SJCRH30 (cell line): ENCODE measurements at places on chromosomes 12 and 14. TPM values are rescaled to one million over a fixed set of nuclear protein-coding genes. Genes with fewer than 3 reads are reported as not detected.

GRCh38 chr14:74504412-74504811, 10.8 kb downstream of the ISCA2 start:
- DNase-seq, result no peak

DNA sequence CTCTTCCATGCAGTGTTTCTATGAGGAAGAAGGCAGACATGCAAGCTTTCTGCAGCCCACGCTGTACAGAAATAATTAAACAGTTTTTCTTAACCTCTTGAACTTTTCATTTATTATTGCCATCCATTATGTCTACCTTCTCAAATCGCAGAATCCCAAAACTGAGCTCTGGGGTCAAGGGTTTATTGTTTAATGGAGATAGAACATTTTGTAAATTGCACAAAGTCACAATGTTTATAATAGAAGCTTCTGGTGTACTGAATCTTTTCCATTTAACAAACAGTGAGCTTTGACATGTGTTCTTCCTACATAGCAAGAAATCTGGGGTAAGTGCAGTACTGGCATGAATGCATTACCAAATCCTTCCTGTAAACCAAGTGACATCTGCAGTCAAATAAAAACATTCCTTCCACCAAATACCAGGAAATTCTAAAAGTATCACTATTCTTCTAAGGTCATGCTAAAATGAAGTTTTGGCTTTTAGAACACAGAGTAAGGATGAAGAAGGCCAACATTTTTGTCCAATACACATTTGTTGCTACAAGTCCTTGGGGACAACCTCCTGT, 385.3 kb upstream of the DDHD1 start:
- DNase-seq, result no peak

DNA sequence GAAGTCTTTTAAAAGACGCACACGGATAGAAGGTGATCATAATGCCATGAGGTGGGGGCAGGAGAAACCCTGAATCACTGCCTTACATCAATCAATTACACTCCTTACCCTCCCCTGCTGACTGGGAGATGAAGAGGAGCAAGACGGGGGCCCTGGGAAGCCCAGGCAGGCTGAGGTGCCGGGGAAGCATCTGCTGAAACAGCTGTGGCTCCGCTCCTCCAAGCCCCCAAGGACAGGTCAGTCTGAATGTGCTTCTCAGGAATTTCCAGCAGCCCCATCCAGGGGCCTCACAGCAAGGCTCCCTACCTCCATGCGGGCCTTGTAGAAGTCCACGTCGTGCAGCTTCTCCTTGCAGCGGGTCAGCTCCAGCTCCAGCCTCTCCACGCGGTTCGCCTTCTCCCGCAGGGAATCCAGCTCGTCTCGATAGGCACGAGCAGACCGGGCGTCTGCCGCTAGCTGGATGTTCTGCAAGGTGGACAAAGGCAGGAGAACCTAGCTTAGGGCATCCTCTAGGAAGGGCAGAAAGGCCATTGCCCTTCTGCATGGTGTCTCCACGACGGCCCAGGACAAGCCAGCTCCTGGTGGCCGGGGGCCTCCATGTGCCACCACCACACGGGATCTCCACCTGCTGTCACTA, 79.8 kb downstream of the CCDC88C start:
- DNase-seq, result no peak

DNA sequence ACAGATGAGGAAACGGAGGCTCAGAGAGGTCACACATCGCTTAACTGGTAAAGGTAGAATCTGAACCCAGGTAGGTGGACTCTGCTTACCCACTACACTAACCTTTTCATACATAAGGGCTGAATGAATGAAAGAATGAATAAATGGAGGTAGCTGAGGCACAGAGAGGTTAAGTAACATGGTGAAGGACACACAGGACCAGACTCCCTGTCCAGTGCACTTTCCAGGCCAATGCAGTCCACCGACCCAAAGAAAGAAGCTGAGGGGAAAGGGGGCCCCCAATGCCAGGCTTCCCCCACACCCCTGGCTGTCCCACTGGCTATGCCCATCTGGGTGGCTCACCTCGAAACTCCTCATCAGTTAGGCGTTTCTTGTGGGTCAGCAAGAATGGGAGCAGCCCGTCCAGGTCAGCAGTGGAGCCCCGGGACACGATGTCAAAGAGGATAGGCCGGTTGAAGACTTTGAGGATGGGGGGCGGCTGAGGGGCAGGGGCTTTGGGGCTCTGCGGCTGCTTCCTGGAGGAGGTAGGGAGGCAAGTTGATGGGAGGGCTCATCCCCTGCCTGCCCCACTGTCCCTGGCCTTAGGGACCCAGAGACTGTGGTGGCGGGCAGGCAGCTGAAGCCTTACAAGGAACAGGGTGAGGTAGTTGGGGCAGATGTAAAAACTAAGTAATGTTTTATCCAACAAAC, 25.1 kb downstream of the TRPV4 start:
- DNase-seq, result no peak

- no peak for DNase-seq
Measured at GRCh38 chr12:123113026-123113425, 37.9 kb downstream of the PITPNM2 start.

DNA sequence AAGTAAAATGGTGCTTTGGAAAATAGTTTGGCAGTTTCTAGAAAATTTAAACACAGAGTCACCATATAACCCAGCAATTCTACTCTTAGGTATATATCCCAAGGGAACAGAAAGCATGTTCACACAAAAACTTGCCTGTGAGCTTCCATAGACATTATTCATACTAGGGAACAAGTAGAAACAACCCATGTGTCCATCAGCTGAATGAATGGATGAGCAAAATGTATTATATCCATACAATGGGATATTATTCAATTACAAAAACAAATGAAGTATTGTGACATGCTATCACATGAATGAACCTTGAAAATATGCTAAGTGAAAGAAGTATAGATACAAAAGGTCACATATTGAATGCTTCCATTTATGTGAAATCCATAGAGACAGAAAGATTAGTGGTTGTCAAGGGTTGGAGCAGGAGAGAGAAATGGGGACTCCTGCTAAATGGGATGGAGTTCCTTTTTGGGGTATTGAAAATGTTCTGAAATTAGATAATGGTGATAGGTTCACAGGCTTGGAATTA, 7.9 kb downstream of the SLC10A1 start:
- no peak for DNase-seq

DNA sequence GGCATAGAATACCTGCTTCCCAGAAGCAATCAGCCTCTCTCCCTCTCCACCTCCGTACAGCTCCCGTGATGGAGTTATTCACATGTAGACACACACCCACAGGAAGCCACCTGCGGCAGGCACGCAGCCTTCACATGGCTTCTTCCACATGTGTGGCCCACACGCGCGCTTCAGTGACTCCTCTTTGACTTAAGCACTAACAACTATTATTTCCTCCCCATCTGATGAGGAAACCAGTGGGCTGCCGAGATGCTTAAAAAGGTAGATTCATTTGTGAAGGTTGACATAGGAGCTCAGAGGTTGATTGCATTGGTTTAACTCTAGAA, 69.3 kb downstream of the PRMT8 start:
- DNase-seq, result no peak

KRT71 gene
- total RNA-seq, result not detected in 2 replicates

DNA sequence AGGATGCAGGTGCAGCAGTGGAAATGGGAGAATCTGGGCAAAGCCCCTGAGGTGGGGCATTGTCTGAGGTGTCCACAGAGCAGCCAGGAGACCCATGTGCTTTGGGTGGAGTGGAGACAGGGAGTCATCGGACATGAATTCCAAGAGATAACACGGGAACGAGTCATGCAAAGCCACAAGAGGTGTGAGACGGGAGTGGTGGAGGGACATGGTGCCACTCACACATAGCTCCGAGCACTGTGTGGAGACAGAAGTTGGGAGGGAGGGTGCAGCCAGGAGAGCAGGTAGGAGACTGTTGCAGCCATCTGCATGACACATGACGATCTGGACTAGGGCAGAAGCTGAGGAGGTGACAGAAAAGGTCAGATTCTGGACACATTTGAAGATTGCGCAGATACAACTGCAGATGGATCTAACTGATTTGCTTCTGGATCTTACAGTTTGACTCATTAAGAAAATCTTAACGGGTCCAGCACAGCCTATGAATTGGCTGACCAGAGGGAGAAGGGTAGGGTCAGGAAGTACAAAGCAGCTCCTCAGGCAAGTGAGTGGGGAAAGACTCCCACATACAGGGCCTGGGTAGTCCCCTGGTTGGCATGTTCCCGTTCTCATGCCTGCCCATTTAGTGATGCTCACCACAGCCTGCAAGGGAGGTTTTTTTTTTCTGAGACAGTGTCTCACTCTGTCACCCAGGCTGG, 379.8 kb downstream of the FUT8 start:
- DNase-seq, result no peak

DNA sequence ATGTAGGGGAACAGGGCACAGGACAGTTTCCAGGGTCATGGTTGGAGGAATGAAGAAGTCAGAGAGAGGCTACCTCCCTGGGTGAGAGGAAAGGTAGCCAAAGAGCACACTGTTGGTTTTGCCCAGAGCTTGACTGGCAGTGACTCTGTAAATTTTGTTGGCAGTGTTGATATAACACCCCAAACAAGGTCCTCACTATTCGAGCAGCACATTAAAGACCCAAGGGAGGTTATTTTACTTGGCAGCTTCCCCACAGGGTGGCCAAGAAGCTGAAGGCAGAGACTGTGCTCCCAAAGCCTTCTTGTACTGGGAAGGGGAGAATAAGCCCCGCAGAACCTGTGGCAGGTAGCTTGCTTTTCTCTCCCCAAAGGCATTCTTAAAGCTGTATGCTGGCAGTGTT, 40.6 kb downstream of the WSCD2 start:
- DNase-seq, result no peak

GRCh38 chr14:62117751-62118105, 355.5 kb downstream of the SNAPC1 start:
- no peak for DNase-seq

GRCh38 chr14:82365471-82365870, 831.8 kb upstream of the SEL1L start:
- no peak for DNase-seq

- no peak for DNase-seq
Measured at GRCh38 chr12:113371808-113372207, 13.4 kb downstream of the PLBD2 start.

HOXC12 gene
- not detected in 2 replicates for total RNA-seq

DNA sequence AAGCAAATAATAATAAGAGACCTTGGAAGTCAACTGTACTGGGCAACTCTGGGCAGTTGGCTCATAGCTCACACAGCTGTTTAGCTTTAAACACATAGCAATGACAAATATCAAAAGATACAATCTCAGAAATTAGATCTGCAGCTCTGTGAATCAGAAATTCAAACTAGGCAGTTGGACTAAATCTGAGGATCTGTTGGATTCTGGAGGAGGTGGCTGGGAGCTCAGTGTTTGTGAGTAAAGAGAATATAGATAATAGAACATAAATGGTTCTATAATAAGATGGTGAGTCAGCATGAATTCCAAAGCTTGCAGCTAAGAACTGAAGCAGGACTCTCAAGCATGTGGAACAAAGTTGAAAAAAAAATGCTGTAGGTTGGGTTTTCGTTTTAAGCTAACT, 1949.4 kb upstream of the SEL1L start:
- DNase-seq, result no peak

- DNase-seq, result no peak
Measured at GRCh38 chr12:72146495-72146894, 125.7 kb upstream of the TRHDE start.

- no peak for DNase-seq
Measured at GRCh38 chr14:85856430-85856829, 326.5 kb downstream of the FLRT2 start.

DNA sequence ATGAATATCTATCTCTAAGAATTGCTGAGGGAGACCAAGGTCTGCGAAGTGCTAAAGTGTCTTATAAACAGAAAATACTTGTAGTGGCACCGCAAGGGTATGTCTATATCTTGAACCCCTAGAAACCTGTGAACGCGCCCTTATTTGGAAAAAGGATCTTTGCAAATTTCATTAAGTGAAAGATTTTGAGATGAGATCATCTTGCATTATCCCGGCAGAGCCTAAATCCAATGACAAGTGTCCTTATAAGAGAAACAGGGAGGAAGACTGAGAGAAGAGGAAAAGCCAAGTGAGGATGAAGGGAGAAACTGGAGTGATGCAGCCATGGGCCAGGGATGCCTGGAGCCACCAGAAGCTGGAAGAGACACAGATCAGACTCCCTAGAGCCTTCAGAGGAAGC, 27.7 kb downstream of the RBM19 start:
- DNase-seq, result no peak

KLHDC2 gene
- total RNA-seq, result 44.3 and 45.8 TPM in 2 replicates
